ENCODE measurements at places on chromosomes 1 and 21. TPM values are rescaled to one million over a fixed set of nuclear protein-coding genes. Genes with fewer than 3 reads are reported as not detected.

LCE1A gene
- not detected for total RNA-seq

FCGR3A gene
- total RNA-seq = not detected

GRCh38 chr1:207848234-207848633, 62.7 kb downstream of the CD34 start:
- DNase-seq = peak; percentile 84

EFNA3 gene
- total RNA-seq = 2.5 TPM

DNA sequence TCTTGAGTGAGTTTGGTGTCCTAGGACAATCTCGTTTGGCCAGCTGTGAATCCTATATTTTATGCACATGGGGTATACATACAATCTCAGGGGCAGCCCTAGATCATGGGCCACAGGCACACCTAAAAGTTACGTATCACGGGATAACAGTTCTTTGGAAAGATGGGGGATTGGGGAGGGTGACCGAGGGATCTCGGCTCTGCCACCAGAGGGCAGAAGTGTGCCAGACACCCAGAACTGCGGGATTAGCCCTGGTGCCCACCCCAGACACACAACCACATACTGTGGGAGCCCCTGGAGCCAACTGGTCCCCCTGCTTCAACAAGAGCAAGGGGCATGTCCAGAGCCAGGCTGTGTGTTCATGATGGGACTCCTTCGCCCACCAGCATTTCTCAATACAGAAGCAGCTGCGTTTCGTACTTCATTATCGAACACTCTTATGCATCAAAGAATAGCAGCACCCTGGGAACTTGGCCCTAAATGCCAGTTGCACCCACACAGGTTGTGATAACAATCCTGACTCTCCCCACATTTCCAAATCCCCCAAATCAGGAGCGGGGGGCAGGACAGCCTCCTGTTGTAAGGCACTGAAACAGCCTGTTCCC, 37.4 kb downstream of the TMCO4 start:
- DNase-seq = peak; percentile 25

NUDT4B gene
- 14.0 TPM for total RNA-seq

GRCh38 chr1:160752924-160753323, 13.9 kb downstream of the SLAMF7 start:
- no peak for DNase-seq
